Stimulated activated CD4-positive, alpha-beta T cell treated with anti-CD3 and anti-CD28 coated beads, Interleukin-15, amount 100 ng/mL, for 24 hours (primary cell): ENCODE measurements at places on chromosomes 11 and 22.

GRCh38 chr11:107252429-107253161 is 205.0 kb downstream of the CWF19L2 start:
- no peak for DNase-seq

- DNase-seq, result peak; percentile 18
These were observed 751 bp upstream of the WNT7B start for GRCh38 chr22:45977551-45978274.

DNA sequence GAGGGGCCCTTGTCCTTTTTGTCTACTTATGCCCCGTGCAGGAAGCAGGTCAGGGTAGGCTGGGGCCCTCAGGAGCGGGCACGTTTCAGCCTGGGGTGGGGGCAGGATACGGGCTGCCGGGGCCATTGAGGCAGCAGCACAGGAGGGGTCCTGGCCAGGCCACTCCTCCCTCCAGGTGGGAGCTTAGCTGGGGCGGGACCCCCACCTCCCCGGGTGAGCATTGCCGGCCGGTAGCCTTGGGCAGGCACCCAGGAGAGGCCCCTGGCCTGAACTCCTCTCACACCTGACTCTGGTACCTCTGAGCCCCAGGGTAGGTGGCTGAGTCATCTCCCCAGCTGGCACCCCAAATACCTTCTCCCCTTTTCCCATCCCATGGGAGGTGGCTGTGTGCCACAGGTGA is 5.0 kb upstream of the MUC6 start:
- DNase-seq, result no peak

GRCh38 chr11:104522123-104522522 is 358.2 kb upstream of the PDGFD start:
- no peak for DNase-seq

GRCh38 chr11:119896387-119897045 is 167.5 kb upstream of the NECTIN1 start:
- no peak for DNase-seq

DNA sequence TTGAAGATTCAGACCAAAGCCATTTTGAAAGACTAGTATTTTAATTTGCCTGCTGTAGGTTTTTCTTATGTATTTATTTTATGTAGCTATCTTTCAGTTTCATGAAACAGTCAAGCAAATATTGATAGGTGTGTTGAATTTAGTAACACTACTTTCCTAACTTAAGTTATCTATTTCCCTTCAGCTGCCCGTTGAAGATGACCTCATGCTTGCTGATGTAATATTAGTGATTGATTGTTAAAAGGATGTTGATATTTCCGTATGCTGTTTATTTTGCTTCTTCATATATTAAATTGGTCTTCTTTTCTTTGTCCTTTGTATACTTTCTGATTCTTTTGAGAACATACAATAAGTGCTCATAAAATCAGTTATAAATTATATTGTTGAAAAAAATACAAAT is 86.8 kb upstream of the CHORDC1 start:
- no peak for DNase-seq

DNA sequence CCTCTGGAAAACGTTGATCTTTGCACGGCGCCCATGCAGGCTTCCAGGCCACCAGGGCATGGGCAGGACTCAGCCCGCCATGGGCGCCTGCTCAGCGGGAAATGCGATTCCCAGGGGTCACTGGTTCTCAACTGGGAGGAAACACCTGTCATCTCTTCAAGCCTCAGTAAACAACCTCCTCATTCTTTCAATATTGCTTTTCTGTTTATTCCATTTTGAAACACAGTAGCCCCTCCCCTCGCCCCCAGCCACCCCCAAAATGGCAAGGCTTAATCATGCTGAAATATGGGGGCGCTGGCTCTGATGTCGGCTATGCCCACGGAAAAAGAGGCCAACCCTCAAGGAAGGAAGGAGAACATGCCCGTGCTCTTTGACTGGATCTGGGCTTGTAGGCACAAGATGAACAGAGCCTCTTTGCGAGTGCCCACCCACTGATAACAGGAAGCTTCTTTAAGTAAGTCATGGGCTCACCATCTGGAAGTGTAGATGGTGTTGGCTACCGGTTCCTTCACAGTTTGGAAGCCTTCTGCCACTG is 594 bp upstream of the POU2AF1 start:
- DNase-seq, result peak; percentile 35

- DNase-seq, result no peak
These were observed 149.6 kb downstream of the METTL15 start for GRCh38 chr11:28257761-28258160.

DNA sequence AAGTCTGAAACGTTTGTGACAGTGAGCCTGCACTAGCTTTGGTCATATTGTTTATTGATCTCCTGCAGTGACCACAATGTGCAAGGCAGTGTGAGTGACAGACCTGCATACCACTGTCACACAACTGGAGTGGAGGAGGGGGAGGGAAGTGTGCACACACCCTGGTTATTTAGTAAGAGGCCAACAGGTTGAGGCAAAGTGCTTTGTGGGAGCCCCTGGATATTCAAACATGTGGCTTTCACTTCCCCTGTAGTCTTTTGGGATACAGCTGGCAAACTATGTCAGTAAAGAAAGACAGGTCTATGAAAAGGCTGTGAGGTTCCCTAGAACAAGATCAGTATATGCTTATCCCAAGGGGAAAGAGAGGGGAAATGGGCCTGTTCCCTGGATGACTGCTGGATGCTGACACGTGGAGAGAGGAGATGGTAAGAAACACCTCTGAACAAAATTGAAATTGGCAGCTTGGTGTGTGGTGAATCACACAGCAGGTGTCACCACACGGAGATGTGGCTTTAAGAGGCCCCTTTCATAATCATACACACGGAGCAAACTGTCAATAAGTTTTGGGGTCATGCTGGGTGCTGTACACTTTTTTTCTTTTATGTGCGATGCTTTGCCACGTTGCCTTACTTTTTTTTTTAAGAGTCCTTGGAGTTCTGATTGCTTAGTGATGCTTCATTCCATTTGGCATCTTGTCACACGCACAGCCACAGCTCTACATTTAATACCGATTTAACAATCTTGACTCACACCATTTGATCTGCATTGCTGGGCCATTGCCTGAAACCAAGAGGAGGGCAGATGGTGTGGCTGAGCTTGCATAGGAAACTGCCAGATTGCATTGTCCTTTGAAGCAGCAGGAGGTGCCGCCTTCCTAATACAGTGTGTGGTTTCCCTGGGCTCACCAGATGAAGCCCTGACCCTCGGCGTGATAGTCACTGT is 11.3 kb downstream of the OSBP2 start:
- DNase-seq, result peak; percentile 14

GRCh38 chr11:98734686-98735085 is 286.1 kb upstream of the CNTN5 start:
- DNase-seq, result no peak

DNA sequence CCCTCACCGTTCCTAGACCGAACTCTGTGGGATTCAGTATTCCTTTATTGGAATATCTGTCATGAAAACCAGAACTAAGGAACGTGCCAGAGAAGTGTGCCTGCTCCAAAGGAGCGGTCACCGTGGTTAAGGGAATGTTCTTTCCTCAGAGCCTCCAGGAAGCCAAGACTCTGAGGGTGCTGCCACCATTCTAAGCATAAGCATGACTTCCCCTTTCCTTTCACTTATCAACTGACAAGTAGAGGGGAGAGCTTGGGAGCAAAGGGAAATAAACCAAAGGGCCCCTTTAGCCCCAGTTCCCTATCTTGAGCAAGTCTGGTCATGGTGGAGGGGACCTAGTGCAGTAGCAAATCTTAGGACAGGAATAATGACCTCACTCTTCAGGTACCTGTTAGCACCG is 26.8 kb downstream of the CTR9 start:
- no peak for DNase-seq

GRCh38 chr22:30219049-30219654 is 27.4 kb downstream of the LIF start:
- no peak for DNase-seq

DNA sequence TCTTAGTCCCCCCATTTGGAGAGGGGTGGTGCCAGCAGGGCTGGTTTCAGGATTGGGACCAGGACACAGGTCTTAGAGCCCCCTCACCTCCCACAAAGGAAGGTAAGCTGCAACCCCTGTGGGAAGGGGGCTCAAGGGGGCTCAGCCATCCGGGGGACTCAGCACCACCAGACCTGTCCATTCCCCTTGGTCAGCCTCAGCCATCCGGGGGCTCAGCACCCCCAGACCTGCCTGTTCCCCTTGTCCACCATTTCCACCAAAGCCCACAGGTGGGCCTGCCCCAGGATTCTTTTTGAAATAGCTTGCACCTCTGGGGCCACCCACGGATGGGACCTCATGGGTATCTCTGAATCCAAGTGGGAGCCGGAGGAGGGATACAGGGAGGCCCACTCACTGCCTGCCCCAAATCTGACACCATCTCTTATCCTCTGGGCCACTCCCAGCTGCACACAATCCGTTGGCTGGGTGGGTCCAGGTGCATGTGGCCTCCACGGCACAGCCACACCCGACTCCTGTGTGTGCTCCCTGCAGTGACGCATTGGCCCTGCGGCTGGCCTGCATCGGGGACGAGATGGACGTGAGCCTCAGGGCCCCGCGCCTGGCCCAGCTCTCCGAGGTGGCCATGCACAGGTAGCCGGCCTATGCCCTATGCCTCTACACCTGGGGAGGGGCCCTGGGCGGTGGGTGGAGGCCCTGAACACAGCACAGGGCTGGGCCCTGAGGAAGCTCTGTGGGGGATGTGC is 15.9 kb downstream of the MCAT start:
- no peak for DNase-seq

GRCh38 chr11:14190992-14191778 is 167.8 kb downstream of the RRAS2 start:
- no peak for DNase-seq

GRCh38 chr22:42035256-42035655 is 35.4 kb downstream of the NAGA start:
- no peak for DNase-seq

GRCh38 chr11:65918211-65919140 is at the start of gene C11orf68:
C11orf68 (minus strand) TSS chr11:65919062; CDS start chr11:65919031, 31 bp downstream.
- no peak for DNase-seq

DNA sequence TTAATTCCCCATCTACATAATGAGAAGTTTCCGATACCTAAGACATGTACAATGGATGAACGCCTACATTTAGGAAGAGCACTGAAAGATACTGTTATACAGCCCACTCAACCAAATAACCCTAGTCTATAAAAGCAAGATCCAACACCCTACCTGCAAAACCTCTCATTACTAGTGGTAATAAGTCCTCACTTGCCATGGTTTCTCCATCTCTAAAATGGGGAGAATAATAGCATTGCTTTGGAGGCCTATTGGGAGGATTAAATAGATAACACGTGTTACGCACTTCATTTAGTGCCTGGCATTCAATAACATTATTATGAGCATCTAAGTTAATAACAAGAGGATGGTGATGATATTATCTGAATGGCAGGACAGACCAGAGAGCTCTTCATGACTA is 16.9 kb downstream of the LGR4 start:
- no peak for DNase-seq

GRCh38 chr11:46161201-46161600 is 39.9 kb upstream of the PHF21A start:
- no peak for DNase-seq

- no peak for DNase-seq
These were observed 906 bp downstream of the ARSA start for GRCh38 chr22:50626850-50627641.

GRCh38 chr22:36510384-36510783 is 3.5 kb upstream of the FOXRED2 start:
- no peak for DNase-seq

DNA sequence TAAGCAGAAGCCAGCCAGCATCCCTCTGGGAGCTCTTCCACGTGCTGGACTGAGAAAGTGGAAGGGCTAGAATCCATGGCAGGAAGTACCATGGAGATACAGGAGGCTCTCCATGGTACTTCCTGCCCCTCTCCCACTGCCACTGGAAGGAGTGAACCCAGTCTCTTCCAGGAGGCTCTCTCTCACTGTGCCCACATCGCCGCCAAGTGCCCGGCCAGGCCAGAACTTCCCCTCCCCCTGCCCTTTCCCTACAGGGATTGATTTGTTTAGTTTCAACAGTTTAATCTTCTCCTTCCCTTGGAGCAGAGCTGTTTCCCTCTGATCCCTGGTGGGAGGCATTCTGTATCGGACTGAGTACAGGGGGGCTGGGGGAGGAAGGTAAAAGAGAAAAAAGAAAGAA is 133.6 kb downstream of the DSCAML1 start:
- no peak for DNase-seq

GRCh38 chr11:69683764-69684333 is 8.7 kb upstream of the LTO1 start:
- DNase-seq, result no peak

DNA sequence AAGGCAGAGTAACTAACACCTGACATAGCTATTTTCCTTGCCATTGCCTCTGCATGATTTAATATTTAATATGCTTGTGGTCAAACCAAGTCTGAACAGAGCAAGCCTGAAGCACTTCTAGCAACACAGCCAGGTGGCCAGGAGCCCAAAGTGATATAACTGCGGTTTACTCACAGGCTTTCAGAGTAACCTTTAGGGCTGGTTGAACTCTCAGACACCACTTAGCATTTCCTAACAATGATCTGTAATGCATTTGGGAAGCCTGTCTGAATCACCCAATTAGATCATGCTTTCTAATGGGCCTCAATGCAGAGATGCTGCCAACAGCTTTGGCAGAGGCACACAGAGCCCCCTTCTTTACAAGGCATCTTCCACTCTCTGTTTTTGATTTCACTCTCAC is 96.1 kb downstream of the FDX1 start:
- DNase-seq, result no peak

- DNase-seq, result no peak
These were observed 17.2 kb downstream of the CNTF start for GRCh38 chr11:58639669-58640068.

DNA sequence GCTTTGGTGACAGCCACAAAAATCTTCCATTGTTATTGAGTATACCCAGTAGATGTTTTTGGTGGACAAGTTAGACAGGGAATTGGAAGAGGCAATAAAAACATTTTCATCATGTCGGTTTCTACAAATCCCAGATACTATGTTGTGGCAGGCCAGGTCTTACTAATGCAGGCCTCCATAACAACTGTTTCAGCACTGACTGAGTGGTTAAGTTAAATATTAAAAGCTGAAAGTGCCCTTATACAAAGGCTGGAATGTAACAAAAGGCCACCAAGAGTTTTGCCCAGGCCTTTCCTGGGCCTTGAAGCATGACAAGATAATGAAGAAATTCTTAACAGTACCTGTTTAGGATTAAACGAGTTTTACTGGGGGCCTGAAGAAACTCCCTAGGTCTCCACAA is 29.3 kb downstream of the DMC1 start:
- DNase-seq, result no peak

GRCh38 chr11:1152316-1153104 is 5.2 kb upstream of the MUC5AC start:
- DNase-seq, result peak; percentile 53

- no peak for DNase-seq
These were observed 20.4 kb downstream of the TUB start for GRCh38 chr11:8101421-8101820.

- DNase-seq, result peak; percentile 45
These were observed 718 bp downstream of the LTBP3 start for GRCh38 chr11:65557280-65558001.

- no peak for DNase-seq
These were observed 41.9 kb downstream of the FLRT1 start for GRCh38 chr11:64077607-64078006.

DNA sequence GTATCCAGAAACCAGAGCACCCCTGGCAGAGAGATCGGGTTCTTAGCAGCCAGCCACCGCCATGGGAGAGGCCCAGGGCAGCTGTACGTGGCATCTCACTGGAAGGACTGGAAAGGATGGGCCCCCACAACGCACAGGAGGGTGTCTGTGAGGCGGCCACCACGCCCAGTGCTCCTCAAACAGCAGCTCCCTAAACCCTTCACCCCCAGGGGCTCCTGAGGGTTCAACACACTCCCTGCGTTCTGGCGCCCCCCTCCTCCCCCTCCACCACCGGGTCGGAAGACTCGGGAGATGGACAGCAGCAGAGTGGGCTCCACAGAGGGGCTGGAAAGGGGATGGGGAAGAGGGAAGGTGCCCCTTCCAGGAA is 1.1 kb downstream of the MAPK12 start:
- no peak for DNase-seq
